Islet precursor cell (in vitro differentiated cells): ENCODE measurements at places on chromosomes 4 and X.

GRCh38 chrX:69015564-69016292 lies 149.5 kb downstream of the PJA1 start:
- peak; percentile 20 for DNase-seq

- peak; percentile 61 for DNase-seq
Observed at GRCh38 chrX:5236096-5236495, 992.6 kb downstream of the NLGN4X start.

DNA sequence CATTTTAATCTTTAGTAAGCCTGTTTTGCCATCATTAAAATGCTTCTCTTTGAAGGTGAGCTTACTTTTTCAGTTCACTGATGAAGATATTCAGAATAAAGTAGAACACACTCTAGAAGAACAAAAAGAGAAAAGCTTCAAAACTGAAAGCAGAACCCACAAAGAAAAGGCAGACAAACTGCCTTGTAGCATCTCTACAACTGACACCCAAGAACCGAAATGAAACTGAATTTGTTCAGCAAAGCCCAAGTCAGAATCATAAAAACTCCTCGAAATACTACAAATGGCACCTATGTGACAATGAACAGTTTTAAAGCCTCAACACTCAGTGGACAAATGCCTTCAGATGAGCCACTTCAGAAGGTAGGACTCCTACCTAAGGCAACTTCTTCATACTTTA lies 83.6 kb downstream of the MAML3 start:
- DNase-seq: peak; percentile 1

DNA sequence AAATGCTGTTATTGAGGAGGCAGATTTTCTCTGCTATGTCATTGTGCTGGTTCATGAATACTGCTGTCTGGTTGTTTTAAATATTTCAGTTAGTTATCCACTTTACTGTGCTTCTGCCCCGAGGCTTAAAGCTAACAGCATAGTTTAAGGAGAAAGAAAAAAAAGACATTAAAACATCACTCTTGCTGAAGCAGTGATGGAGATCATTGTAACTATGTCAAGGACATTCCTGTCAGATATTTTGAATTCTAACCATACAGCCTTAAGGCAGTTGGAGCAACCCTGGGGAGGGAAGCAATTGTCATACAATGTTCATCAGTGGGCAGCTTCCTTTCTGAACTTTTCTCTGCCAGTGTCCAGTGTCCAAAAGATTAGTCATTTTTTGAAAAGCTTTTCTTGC lies 199.0 kb upstream of the DDX53 start:
- peak; percentile 48 for DNase-seq

DNA sequence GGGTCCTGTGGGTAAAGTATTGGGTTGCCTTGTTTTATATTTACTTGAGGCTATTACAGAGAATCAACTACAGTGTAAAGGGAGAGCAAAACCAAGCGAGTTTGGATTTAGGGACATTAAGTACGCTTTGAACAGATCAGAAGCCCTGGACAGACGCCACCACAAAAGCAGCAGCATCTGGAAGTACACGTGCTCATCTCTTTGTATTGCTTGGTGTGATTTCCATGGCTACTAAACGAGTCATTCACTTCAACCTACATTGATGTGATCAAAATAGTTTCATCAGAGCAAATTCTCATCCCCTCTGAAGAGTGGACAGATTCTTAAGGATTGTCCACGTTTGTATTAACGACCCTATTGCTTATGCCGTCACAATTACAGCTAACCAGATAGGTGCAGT lies 85.1 kb downstream of the SORBS2 start:
- no peak for DNase-seq

- no peak for DNase-seq
Observed at GRCh38 chrX:69038188-69038587, 127.1 kb downstream of the PJA1 start.

GRCh38 chr4:51859476-51860031 lies 16.6 kb downstream of the DCUN1D4 start:
- DNase-seq: no peak

GRCh38 chr4:122548886-122549630 lies 71.8 kb downstream of the IL21 start:
- DNase-seq: no peak

GRCh38 chrX:17859609-17860178 lies 1.4 kb downstream of the RAI2 start:
- DNase-seq: no peak

GRCh38 chrX:150269605-150270254 lies 93.4 kb upstream of the MAMLD1 start:
- no peak for DNase-seq

DNA sequence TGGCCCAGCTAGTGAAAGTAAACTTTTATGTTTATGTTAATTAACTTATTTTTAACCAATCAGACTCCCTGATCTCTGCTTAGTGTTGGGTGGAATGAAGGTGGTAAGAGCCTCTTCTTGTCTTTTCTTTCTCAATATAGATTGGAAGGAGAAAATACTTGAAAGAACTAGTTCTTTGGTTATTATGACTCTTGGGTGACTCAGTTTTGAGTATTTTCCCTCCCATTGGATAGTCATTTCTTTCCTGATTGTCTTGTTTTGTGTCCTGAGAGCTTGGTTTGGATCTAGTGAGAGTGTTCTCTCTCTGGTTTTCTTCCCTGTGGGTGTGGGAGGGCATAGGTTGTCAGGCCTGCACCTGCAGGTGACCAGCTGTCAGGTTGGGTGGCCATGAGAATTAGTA lies 172.0 kb upstream of the GLRA2 start:
- no peak for DNase-seq

GRCh38 chr4:56134266-56134665 lies 185.5 kb downstream of the CEP135 start:
- no peak for DNase-seq

- no peak for DNase-seq
Observed at GRCh38 chrX:49995795-49996455, 73.5 kb downstream of the CLCN5 start.

DNA sequence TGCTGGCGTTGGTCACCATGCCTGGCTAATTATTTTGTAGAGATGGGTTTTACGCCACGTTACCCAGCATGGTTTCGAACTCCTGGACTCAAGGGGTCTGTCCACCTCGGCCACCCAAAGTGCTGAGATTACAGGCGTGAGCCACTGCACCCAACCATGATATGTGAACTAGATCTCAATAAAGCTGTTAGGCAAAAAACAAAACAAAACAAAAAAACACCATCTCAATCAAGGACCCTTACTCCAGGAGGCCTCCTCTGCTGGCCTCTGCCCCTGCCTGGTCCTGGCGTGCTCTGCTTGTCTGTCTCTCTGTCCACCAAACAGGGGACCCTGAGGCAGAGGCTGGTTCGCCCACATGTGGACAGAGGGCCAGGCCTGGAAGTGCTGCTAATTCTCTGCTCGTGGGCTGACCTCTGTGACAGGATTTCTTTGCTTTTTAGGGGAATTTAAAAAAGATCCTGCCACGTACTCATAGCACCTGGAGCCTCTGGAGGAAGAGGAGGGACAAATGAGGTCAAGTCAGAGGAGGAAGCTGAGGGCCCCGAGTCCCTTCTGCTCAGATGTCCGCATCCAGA lies 32.7 kb upstream of the WFS1 start:
- DNase-seq: peak; percentile 21

DNA sequence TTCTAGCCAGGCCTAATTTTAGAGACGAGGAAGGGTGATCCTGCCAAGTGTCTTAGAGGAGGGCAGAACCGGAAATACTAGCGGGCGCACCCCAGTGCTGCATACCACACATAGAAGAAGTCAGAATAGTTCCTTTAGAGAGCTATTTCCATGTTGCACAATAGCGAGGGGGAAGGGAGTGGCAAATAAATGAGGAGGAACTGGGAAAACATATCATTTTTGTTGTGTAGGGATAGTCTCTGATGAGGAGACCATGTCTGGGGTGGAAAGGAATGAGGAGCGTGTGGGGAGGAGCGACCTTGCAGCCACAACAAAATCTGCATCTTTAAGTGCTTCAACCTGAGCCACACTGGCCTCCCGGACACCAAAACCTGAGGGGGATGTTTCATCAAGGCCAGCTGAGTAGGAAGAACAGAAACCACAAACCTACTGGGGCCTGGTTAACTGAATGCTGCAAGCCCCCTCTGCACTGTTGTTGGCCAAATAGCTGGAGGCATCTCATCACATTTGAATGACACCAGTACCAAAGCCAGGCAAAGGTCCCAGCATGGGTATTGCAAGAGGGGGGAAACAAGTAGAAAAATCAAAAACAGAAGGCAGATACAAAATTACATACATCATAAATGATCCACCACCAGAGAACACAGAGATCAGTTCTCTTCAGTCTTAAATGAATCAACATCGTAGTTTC lies 26.7 kb upstream of the C1QTNF7 start:
- DNase-seq: peak; percentile 87

DNA sequence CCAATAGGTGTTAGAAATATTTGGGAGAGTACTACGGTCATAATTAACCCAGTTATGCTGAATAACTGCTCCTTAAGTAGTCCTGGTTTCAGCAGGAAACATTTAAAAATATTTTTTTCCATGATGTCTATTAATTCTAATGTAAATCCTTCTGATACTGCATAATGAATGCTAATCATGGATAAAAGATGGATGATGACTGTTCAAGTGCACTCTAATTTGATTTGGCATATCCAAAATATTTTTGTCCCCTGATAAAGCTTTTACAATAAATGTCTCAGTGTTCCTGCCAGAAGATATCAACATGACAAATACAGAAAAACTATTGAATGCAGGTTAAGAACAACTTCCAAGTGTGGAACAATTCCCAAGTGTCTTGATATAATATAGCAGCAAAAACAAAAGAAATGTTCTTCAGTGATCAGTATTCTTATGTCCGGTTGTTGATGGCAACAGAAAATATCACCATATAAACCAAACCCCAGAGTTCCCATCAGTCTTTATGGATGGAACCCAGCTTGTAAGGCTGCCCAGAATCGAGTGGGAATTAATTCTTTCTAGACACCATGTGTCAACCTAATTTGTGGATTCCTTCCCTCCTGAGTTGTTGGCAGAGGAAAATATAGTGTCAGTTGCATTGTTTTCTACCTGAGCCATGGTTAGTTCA lies 205.4 kb upstream of the GK2 start:
- DNase-seq: no peak

DNA sequence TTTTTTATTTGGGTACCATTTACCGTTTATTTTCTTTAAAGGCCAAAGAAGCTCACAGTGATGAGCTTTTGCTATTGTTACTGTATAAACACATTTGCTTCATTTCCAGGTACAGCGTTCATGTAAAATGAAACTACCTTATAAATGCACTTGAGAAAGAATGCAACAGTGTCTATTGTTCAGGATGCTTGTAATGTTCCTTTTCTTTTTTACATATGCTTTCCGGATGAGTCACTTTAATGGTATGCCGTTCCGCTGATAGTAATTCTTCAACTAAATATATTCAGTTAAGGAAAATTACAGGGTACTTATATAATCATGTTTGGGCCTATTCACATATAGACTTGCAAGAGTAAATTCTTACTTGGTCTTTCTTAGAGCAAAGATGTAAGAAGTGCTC lies 354.9 kb downstream of the RPA4 start:
- DNase-seq: no peak

DNA sequence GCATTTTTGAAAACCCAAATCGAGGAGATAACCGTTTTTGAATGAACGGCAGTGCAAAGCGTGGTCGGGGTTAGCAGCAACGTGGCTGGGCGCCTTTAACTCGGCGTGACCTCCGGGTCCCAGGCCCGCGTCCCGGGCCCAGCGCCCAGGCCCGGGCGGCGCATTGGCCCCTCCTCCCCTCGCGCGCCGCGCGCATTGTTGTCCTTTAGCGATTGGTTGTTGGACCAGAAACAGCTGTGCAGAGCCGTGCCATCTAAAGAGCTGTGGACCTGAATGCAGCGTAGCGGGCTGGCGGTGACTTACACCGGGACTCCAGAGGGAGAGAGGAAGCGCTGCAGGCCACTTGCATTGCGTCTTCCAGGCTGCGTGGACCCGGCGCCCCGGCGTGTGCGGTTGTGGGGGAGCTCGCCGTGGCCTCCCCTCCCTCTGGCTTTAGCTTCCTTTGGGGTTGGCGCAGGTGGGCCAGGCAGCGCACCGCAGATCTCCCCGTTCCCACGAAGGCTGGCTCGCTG lies at the start of gene STOX2:
STOX2 (plus strand) TSS at position 227 of the 512 bp plus-strand sequence. CDS start 1,484 bp downstream, outside the sequence.
- DNase-seq: peak; percentile 96

DNA sequence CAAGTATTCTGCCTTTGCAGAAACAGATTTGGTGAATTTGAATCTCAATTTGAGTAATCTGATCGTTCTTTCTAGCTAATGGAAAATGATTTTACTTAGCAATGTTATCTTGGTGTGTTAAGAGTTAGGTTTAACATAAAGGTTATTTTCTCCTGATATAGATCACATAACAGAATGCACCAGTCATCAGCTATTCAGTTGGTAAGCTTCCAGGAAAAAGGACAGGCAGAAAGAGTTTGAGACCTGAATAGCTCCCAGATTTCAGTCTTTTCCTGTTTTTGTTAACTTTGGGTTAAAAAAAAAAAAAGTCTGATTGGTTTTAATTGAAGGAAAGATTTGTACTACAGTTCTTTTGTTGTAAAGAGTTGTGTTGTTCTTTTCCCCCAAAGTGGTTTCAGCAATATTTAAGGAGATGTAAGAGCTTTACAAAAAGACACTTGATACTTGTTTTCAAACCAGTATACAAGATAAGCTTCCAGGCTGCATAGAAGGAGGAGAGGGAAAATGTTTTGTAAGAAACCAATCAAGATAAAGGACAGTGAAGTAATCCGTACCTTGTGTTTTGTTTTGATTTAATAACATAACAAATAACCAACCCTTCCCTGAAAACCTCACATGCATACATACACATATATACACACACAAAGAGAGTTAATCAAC lies 15.3 kb downstream of the PLP1 start:
- DNase-seq: no peak

GRCh38 chrX:105837232-105837631 lies 14.9 kb downstream of the NRK start:
- DNase-seq: no peak

- DNase-seq: no peak
Observed at GRCh38 chrX:39261446-39262147, 460.3 kb downstream of the MID1IP1 start.

- no peak for DNase-seq
Observed at GRCh38 chr4:56743550-56743949, 62.5 kb upstream of the HOPX start.

GRCh38 chr4:111712093-111712677 lies 433.1 kb upstream of the FAM241A start:
- DNase-seq: no peak

GRCh38 chrX:63963095-63963784 lies 178.2 kb upstream of the ARHGEF9 start:
- DNase-seq: no peak

DNA sequence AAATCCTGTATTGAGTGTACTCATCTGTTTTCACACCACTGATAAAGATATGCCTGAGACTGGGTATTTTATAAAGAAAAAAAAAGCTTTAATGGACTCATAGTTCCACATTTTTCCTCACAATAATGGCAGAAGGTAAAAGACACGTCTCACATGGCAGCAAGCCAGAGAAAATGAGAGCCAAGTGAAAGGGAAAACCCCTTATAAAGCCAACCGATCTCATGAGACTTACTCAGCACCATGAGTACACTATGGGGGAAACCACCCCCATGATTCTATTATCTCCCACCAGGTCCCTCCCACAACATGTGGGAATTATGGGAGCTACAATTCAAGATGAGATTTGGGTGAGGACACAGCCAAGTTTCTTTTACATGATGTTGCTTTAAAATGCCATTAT lies 171.9 kb downstream of the GALNTL6 start:
- no peak for DNase-seq

GRCh38 chr4:44912980-44913379 lies 186.6 kb upstream of the GNPDA2 start:
- DNase-seq: no peak
